ENCODE measurements at places on chromosomes 6 and 20.

GRCh38 chr6:2714111-2714895 is 36.4 kb downstream of the MYLK4 start:
- DNase-seq: no peak

DNA sequence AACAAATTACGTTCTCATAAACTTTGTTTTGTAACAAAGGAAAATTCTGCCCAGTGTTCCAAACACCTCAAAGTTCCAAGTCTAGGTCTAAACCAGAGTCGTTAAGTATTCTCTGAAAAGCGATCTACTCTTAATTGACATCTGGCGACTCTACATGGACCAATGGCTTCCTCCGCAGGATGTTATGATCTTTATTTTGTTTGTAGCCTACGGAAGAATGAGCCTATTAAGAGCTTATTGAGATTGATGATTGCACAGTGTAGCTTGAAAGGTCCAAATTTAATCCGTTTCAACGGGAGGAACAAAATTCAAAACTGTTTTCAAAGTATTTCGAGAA is 61.1 kb downstream of the FAM217A start:
- DNase-seq: no peak

DNA sequence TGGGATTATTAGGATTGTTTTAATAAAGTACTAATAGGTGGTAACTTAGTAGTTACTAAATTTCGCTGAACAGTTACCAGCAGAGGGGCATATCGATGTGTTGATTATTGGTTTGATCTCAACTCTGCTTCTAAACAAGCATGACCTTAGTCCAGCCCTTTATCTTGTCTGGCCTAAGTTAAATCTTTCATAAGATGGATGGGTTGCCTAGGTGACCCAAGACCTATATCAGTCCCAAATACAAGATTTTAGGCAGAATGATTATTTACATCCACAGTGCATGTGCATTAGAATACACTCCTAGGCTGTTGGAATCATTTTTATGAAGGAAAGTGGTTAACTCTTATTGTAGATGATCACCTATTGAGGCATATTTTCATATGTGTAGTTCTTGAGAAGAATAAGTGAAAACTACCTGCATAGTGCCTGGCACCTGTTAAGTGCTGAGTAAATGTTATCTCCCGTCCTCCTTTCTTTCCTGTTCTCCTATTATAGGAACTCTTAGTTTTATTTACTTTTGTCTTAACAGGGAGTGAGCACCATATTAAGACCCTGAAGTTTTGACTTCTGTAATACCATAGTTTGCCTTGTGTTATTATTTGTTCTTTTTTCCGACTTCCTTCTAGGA is 1.1 kb downstream of the HSF2 start:
- peak; percentile 24 for DNase-seq

- DNase-seq: peak; percentile 33
These were observed 120.8 kb downstream of the MAP7 start for GRCh38 chr6:136429264-136430065.

DNA sequence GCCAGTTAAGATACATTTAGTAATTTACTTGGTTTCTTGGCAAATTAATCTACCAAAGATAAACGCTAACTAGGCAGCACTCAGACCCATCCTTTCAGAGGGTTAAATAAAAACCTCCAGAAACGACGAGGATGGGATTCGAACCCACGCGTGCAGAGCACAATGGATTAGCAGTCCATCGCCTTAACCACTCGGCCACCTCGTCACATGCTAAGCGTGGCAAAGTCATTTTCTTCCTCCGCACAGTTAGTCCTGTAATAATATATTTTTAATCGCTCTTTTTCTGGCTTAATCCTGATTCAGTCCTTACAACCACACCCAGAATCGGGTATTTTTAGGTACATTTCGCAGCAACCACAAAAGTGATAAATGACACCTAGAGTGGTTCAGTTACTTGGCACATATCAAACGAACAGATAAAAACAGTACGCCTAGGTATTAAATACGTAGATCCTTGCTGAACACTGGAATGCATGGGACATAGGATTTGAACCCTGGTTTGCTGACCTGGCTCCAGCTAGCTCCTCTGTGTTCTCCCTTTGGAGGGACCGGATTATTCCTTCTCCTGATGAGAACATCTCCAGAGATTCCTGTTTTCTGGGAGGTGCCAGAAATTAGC is 71.6 kb downstream of the GPX5 start:
- DNase-seq: peak; percentile 29

GRCh38 chr6:35385457-35386202 is 43.3 kb downstream of the PPARD start:
- DNase-seq: peak; percentile 58

DNA sequence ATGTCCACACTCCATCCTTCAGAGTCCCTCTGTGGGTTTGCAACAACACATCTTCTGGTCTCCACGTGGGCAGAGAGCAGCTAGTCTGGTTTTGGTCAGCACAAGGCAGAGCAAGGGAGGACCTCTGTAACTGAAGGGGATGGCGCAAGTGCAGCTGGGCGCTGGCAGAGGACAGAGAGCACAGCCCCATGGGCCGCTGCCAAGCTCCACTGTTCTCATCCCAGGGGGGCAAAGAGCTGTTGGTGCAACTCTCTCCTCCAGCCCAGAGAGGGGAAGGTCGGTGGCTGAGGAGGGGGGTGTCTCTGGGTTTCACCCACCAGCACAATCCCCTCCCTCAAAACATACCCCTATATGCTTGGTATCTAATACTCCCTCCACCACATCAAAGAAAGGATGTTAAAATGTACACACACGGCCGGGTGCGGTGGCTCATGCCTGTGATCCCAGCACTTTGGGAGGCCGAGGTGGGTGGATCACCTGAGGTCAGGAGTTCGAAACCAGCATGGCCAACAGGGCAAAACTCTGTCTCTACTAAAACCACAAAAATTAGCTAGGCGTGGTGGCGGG is 9.1 kb downstream of the ATP9A start:
- DNase-seq: no peak

DNA sequence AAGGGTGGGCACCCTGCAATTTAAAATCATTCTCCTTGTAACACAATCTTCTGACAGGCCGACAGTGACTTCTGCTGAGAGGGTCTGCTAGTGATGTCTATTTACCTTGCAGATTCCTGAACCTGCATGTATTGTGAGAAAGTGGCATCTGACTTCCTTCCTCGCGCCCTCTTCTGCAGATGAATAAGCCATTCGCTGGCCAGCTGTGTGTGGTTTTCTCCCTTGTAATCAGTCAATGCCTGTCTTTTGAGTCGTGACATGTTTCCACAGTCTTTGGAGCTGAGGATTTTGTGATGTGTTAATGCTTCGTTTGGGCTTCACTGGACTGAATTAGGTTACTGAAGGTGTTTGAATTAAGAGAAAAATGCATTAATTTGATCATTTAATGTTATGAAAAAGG is 125.3 kb downstream of the GRM1 start:
- DNase-seq: no peak

- DNase-seq: no peak
These were observed 22.3 kb downstream of the PPP1R16B start for GRCh38 chr20:38827770-38828281.

- DNase-seq: no peak
These were observed 28.1 kb upstream of the BMP2 start for GRCh38 chr20:6739406-6739805.

Measured in eye (tissue), 1 donor.